Activated T-helper 1 cell treated with anti-CD3 and anti-CD28 coated beads, Interleukin-12 subunit alpha, Interleukin-12 subunit beta, Interleukin-2, Interleukin-4 antibody, amounts not matched to agents 30 ng/mL and 10 ng/mL and 1 ng/mL, durations not matched to agents 14 hours and 24 hours and 36 hours (primary cell): ENCODE measurements at places on chromosomes 1 and 21.

DNA sequence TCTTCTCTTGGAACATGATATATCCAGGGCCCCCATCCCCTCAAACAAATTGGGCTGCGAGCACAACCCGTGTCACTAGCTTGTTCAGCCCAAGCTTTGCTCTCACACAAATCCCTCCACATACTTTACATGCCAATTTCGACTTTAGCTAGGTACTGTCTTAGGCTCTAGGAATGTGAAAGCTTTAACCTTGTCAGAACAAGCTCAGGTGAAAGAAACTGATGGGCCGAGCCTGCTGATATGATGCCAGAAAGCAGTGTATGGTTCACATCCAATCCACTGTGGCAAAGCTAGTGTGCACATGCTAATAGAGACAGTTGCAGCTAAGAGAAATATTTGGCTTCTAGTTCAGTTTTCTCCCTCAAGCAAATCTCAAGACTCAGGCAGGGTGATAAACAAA lies 79.5 kb downstream of the TNFSF18 start:
- no peak for DNase-seq

DNA sequence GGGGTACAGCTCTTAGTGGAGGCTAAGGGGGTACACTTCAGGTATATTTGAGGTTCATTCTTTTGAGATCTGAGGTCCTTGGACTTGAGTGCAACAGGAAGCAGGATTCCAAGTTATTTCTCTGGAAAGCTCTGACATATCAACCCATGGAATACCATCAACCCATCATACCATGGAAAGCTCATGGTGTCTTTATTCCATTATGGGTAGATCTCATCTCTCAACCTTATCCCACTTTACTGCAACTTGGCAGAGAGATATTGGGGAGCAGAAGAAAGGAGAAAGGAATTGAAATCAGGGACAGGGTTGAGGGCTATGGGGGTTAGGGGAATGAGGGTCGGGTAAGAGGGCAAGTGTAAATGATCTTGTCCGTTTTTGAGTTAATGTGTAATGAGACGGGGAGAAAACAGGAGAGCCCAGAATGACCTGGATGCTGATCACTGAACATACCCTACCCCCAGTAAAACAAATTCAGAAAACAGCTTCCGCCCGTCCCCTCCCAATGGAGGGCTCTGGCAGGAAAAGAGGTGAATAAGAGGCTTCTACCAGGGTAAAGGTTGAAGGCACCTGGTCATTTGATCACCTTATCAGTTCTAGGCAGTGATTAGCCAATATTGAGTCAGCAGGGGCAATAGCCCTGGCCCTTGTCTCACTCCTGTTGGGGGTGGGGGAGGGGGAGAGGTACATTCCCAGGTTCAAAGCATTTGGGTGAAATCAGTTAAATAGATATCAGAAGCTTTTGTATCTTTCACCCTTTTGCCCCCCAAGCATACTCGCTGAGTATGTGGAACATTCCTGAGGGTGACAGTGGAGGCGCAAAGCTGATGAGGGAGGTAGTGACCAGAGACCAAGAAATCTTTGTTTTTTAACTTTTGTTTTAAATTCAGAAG lies 622 bp upstream of the APOA2 start:
- DNase-seq, result no peak

- DNase-seq, result no peak
Measured at GRCh38 chr1:9807541-9807940, 16.2 kb downstream of the CLSTN1 start.

DNA sequence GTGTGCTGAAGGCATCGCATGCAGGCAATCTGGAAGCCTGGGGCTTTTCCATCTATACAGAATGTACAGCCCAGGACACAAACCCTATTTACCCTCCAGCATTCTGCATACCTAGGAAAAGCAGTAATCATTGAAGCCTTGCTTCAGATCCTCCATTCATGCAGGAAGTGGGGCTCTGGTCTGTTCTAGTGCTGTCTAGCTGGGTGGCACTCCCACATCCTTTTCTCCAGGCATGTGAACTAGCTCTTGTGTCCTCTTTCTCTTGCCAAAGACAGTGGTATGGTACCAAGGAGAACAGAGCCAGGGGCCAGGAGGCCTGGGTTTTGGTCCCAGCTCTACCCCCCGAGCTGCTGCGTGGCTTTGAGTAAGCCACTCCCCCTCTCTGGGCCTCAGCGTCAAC lies 21.7 kb downstream of the LRP8 start:
- DNase-seq, result no peak

GRCh38 chr1:150142083-150142482 lies 7.6 kb upstream of the PLEKHO1 start:
- no peak for DNase-seq

- no peak for DNase-seq
Measured at GRCh38 chr1:207234690-207235089, 86.8 kb upstream of the CD55 start.

- DNase-seq, result no peak
Measured at GRCh38 chr1:109040989-109041620, 797 bp downstream of the WDR47 start.

- DNase-seq, result no peak
Measured at GRCh38 chr1:207277241-207277640, 44.2 kb upstream of the CD55 start.

GRCh38 chr1:163703794-163704193 lies 382.0 kb downstream of the NUF2 start:
- no peak for DNase-seq

- DNase-seq, result no peak
Measured at GRCh38 chr1:200108659-200109058, 81.1 kb downstream of the NR5A2 start.

- no peak for DNase-seq
Measured at GRCh38 chr1:23960291-23961020, 828 bp downstream of the PNRC2 start.

DNA sequence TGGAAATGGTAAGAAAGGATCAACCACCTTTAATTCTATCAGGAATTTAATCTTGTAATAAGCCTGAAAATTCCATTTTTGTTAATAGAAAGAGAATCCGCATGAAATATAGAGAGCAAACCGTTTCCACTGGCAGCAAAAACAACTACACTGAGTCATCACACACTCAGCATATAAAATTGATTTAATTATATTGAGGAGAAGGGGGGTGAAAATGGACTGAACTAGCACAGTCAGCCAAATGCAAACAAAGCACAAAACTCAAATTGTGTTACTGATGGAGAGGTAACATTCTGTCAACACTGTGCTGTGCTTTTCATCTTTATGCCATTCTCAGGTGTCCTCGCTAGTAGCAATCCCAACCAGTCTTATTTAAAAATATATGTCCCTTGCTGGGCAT lies 1583.9 kb downstream of the MRPL39 start:
- DNase-seq, result no peak

DNA sequence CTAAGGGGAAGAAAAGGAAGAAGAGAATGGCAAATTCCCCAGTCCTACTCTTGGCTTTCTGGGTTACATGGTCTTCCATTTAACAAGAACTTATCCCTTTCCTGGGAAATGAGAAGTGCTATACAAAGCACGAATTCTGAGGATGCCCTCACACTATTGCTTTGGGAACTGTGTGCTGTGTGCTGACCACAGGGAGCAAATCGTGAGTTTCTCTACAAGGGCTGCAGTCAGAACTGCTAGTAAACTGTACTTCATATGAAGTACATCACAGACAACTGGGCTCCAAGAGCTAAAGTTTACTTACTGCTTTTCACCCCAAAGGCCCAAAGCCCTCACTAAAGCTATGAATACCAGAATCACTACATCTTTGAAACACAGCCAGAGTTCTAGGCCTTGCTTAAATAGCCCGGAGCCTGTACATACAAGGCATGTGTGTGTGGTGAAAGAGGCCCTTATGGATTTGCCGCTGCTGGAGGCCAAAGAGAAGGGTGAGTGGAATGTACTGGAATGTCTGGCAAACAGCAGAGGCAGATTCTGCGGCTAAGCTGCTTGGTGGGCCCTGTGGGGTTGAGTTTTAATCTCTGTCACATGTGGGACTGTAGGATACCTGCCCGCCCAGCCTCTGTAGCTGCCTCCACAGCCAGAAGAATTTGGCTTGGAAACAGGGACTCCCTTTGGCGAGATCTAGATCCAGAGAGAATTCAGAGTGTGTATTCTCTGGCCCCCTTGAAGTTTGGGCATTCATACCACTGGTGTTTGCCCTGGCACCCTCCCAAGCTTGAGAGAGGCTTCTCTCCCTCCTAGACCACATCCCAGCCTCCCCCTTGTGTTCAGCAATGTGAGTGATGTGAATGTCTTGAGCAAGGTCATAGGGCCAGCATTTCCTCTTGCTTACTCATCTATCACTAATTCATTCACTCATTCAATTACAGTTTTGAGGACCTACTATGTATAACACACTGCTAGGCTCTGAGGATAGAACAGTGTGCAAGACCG lies 21.9 kb upstream of the TRIM67 start:
- DNase-seq, result no peak

DNA sequence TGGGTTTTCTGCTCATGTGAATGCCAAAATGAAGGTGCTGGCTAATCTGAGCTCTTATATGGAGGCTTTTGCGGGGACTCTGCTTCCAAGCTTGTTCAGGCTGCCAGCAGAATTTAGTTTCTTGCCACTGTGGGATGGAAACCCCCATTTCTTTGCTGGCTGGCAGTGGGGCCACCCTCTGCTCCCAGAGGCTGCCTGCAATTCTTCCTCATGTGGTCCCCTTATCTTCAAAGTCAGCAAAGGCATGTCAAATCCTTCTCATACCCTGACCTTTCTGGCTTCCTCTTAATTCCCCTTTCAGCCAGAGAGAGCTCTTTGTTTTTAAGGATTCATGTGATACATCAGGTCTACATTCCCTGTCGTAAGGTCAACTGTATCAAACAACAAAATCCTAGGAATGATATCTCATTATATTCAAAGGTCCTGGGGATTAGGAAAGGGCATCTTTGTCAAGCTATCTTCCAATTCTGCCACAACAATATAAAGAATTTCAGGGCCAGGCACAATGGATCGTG lies 5.2 kb upstream of the GPR161 start:
- DNase-seq, result no peak

DNA sequence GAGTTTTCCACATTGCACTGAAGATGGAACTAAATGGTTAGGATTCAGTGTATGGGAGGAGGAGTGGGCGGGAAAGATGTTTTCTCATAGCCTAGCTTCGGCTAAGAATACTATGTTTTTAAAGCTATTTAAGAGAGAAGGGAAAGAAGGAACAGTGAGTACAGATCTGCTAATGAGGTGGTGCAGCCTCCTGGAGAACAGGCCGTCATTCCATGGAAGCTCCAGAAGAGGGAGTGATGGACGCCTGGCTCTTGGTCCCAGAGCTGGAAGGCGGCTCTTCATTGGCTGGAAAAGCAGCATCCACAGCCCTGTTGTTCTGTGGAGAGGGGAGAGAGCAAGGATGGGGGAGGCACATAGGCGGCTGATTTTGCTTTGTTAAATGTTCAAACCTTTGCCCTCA lies 6.9 kb downstream of the CAMK1G start:
- DNase-seq, result no peak

GRCh38 chr1:232662910-232663309 lies 33.0 kb upstream of the SIPA1L2 start:
- no peak for DNase-seq

DNA sequence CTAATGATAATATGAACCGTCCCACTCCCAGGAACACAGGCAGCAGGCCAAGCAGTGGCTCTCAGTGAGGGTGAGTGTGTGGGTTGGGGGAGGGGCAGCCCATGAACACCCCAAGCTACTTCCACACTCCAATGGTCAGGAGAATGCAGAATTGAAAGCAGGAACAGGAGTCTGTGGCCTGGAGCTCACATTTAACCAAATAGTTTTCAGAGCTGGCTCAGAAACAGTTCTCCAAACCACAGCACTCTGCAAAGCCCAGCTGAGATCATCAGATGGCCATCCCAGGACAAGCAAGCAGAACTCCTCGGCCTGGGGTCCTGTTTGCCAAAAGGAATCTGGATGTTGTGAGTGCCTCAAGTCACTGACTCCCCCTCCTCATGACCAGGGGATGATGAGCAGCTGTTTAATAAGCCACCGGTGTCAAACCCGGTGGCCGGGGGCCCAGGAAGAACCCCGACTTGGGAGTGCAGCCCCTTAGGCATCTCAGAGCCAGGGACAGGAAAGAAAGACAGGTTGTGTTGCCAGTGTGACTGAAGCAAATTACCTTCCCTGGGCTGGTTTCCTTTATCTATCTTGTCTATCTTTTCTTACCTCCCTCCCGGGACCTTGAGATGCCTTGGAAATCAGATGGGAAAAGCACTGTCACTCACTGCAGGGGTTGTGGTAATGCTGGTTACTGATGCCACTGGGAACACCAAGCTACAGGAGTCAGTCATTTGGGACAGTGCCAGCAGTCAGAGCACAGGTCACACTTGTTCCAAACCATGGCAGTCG lies 20.4 kb downstream of the DEGS1 start:
- no peak for DNase-seq

DNA sequence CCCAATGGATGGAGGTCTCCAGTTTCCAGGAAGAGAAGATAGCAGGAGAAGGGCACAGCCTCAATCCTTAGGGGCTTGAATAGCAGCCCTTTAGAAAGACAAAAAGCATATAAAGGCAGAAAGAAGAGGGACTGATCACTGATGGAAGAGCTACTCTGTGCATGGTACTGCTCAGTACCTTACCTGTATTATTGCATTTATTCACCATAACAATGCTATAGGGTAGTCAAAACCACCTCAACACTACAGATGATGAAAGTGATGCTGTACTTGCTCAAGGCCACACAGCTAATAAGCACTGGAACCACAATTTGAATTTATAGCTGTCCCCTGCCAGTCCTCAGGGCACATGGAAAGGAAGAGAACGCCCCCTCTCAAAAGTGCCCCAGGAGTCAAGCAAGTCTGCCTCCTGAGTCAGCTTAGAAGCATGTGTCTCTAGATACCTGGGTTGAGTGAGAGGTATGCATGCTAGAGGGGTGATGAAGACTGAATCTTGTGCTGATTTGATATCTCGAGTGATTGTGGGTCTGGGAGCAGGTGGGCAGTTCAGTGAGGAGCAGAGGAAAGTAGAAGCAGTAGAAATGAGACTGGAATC lies 13.6 kb downstream of the DDAH1 start:
- no peak for DNase-seq

GRCh38 chr1:145720556-145720877 lies 1.2 kb downstream of the CD160 start:
- no peak for DNase-seq

- no peak for DNase-seq
Measured at GRCh38 chr21:14711287-14711686, 165.2 kb upstream of the SAMSN1 start.

GRCh38 chr1:7300893-7301663 lies 470.0 kb upstream of the VAMP3 start:
- DNase-seq, result no peak

GRCh38 chr1:152517237-152517811 lies 3.0 kb downstream of the CRCT1 start:
- no peak for DNase-seq

- DNase-seq, result peak; percentile 34
Measured at GRCh38 chr1:54284781-54285529, 85.0 kb downstream of the MRPL37 start.

GRCh38 chr1:21168444-21168843 lies 8.3 kb downstream of the EIF4G3 start:
- no peak for DNase-seq
